ENCODE measurements at places on chromosomes 6 and 20.

DNA sequence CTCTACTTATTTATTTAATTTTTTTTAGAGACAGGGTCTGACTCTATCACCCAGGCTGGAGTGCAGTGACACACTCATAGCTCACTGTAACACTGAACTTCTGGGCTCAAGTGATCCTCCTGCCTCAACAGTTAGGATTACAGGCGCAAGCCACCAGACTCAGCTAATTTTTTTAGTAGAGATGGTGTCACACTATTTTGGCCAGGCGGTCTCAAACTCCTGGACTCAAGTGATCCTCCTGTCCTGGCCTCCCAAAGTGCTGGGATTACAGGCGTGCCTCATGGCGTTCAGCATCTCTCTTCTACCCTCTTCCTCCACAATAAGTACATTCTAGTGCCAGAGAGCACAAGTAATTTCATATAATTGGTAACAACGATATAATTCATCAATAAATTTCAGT is 5.5 kb downstream of the SSR1 start:
- DNase-seq, result no peak

DNA sequence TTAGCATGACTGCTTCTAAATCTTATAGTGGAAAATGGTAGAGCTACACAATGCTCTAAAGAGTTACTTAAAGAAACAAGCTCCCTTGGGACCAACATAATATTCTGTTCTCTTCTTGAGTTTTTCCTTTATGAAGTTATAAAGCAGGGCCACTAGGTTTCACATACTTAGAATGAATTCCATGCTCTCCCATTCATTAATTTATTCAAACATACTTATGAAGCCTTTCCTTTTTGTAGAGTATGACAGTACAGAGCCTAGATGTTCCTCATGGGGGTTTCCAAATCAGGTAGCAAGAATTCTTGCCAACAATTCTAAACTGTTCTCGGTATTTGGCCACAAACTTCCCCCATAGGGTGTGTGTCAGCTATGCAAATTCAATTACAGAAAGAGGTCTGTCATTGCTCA is 20.6 kb upstream of the FABP7 start:
- DNase-seq, result no peak

DNA sequence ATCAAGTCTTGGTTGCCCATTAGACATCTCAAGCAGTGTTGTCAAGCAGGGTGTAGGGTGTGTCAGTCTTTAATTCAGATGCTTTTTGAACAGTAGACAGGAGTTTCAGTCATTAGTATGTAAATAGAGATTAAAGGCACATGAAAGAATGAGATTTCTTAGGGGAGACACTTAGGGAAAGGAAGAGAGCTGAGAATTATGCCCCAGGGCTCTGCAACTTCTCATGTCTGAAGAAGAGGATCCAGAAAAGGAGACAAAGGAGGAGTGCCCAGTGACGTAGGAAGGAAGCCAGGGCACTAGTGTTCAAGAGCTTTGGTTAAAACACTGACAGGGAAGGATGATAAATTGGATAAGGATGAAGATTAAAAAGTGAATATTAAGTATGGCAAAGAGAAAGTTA is 569.7 kb downstream of the NKAIN2 start:
- DNase-seq, result no peak

GRCh38 chr20:23649830-23650417 is 12.2 kb upstream of the CST3 start:
- no peak for DNase-seq

- DNase-seq, result no peak
Observed at GRCh38 chr6:106512968-106513574, 116.2 kb downstream of the RTN4IP1 start.

DNA sequence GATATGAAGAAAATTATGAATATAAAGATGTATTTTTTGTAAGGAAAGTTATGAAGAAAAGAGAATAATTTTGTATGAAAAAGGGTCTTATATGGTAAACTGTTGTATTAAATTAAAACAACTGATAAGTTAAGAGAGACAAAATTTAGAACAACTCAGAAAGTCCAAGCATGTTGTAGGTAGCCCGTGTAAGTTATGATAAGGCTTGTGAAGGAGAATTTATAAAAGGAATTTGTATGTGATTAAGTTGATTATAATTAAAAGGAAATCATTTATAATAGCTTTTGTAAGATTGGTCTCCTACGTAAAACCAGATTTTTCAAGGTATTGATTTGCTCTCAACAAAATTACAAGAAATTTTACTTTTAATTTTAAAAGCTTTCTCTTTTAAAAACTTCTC is 1579.3 kb downstream of the HACE1 start:
- no peak for DNase-seq

DNA sequence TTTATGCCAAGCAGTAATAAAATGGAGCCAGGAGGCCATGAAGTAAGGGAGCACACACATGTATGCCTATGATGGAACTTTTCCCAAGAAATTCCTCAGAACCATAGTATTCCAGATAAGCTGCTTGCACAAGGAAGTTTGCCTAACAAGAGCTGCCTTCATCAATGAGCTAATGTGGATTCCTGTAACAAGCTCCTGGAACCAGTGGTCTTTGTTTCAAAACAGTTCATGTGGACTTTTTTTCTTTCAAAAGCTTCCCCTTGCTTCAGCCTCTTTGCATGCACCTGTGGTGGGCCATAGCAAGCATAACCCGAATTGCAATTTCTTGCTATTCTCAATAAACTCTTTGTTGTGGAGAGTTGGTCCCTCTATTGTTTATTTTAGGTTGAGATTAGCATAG is 359.6 kb downstream of the UTRN start:
- DNase-seq, result no peak

DNA sequence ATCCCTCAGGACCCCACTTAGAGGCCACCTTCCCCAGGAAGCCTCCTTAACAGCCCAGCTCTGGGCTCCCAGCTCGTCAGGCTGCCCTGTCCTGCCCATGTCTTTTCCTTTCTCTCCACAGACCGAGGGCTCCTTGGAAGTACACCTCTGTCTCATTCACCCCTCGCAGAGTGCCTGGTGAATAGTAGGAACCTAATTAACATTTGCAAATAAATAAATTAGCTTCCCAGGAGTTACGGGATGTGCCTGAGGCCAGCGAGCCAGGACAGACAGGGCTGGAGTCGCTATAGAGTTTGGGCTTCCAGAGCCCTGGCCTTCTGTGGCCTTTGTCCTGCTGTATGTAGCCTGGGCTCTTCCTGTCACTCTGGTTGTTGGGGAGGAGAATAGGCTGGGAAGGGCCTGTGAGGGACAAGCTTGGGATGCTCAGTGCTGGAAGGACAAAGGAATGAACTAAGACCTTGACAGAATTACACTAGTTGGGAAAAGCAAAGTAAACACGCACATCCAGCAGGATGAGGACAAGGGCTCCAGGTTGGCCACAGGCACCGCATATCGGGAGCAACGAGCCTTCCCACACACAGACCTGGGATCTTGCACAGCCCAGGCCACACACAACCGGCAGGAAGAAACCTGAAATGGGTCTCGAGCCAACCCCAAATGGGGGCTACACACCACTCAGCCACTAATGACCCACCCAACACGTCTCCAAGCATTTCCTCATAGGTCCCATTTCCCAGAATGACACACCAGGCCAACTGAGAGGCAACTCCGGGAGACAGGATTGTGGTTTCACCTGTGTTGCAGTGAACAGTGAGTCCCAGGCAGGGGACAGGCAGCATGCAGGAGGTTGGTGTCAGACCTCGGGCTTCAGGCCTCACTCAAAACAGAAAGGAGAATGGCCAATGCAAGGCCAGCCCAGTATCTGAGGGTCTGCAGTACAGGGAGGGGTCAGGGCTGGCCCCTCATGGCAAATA is 9.7 kb downstream of the MAP1LC3A start:
- no peak for DNase-seq

- DNase-seq, result no peak
Observed at GRCh38 chr6:52573295-52573694, 3.6 kb downstream of the TRAM2 start.

DNA sequence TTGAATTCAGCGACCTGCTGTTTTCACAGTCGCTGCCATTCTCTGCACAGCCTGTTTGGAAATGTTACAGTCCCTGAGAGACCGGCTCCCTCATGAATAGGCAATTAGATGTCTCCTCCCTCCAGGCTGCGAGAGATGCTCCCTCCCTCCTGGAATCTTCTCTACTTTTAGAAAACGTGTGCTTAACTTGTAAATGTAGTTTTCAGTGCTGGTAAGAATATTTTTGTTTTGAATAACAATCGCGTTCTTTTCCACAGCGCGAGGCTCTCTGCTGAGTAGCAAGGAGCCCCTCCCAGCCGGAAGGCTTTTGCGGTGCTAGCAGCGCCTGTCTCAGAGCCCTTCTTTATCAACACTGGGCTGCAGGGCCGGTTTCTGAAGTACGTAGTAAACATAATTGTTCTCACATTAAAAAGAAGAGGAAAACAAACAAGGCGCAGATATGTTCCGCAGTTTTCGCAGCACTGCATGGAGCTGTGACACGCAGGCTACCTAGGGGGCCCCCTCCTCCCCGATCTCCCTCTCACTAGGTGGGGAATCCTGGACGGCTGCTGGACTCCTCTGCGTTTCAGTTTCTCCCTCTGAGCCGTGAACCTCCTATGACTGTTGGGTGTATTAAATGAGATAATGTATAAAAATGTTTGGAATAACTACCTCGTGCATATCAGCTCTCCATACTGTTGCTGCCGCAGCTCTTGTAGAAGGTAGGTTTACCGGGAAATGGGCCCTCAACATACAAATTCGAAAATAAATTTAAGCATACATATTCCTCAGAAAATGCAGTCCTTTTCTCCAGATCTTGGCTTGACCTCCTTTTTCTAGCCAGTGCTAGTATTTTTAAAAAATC is 79.0 kb upstream of the SPACA1 start:
- no peak for DNase-seq

- no peak for DNase-seq
Observed at GRCh38 chr20:57911512-57912226, 201.9 kb upstream of the PMEPA1 start.

- no peak for DNase-seq
Observed at GRCh38 chr20:34983995-34984735, 28.5 kb downstream of the MYH7B start.

- no peak for DNase-seq
Observed at GRCh38 chr6:74137911-74138310, 441.9 kb downstream of the CD109 start.

DNA sequence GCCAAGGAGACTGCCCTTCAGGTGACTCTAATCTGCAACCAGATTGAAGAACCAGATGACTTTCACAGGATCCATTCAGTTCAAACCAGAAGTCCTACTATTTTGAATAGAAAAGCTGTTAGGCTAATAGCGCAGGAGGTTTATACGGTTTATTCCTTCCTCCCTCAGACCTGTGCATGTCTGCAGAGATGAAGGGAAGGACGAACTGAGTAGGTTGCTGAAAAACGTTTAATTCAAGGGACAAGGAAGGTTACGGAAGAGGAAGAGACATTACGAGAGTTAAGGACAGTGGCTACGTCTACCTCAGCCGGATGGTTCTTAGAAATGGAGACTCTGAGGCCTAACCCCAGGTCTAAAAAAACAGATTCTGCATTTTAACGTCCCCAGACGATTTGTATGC is 978 bp downstream of the AURKA start:
- DNase-seq, result no peak

DNA sequence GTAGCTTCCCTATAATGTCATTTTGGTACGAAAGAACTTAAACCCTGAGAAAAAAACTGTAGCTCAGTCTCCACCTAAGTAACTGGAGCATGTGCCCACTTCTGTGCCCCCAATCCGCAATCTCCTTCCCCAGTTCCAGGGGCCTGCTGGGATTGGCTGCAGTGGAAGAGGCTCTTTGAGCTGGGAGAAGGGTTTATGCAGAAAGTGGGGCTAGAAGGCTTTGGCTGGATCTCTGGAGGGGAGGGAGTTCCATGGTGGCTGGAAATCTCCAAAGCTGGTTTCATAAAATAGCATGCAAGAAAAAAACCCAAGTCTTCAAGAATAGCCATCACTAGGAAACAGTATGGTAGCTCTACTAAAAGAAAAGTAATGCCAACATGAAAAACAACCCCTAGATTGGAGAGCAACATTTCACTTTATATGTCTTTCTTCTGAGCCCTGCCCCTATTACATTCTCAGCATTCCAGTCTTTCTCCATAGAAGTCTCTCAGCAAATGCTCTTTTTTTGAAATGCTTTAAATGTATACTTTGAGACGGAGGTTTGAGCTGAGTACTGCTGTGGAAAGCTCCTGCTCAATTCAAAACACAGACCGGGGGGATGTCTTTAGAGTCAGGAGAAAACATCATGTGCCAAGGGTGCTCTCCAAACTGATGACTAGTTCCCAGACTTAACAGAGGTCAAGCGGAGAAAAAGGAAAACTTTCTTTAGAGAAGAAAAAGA is 36.0 kb upstream of the FOXO3 start:
- DNase-seq, result no peak

- no peak for DNase-seq
Observed at GRCh38 chr20:40280616-40281015, 408.4 kb downstream of the MAFB start.

GRCh38 chr20:63182425-63182824 is 33.5 kb downstream of the YTHDF1 start:
- no peak for DNase-seq

DNA sequence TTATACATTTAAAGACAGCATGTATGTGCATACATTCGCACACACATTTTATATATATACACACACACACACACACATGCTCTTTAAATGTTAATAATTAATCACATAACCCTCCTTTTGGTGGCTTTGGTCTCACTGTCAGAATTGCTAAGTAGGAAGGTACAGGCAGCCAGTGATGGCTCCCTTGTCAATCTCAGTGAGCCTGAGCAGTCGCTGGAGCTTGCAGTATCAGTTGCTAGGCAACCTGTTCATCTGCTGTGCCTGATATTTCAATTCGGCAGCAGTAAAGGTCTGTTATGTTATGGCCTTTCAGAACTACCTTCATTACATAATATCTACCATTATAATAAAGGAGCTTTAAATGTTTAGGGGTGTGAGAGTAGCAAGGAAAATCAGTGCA is 374.3 kb downstream of the LMBRD1 start:
- no peak for DNase-seq

- no peak for DNase-seq
Observed at GRCh38 chr20:44326391-44327159, 10.3 kb upstream of the R3HDML start.

DNA sequence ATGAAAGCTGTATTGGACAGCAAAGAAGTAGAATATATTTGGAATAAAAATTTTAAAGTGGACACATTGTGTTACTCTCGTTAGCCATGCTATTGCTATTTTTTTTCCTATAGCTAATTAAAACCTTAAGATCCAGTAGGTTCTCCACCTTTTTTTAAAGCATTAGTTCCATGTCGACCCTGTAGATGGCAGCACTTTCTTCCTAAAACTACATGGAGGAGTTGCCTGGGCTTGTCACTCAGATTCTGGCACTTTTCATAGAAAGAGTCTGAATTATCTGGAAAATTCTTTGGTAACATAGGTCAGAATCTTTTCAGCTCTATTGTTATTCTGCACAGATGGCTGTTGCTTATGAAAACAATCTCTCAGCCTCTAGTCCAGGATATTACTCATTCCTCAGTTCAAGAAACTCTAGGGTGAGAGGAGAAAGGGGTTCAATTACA is 42.0 kb upstream of the ESR1 start:
- DNase-seq, result no peak

- no peak for DNase-seq
Observed at GRCh38 chr6:157982563-157983405, 1.1 kb downstream of the SYNJ2 start.

DNA sequence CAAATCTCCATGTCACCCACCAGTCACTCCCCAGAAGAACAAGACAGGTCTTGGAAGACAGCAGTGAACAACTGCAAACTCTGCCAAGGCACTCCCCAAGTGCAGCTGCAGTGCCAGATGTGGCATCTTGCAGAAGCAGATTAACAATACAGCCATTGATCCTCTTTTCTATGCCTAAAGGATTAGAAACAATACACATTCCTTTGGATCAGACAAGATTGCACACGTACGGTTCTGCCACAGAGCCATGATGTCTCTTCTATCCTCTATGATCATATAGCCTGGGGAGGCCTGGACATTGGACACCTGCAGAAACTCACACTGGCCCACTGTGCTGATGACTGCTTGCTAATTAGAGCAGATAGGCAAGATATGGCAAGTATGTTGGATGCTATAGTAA is 155.9 kb downstream of the MYLK4 start:
- DNase-seq, result no peak

Data from stimulated activated CD4-positive, alpha-beta T cell treated with anti-CD3 and anti-CD28 coated beads, Interleukin-15, amount 100 ng/mL, for 1 hour (primary cell).